ENCODE measurements at places on chromosomes 1 and 21. TPM values are rescaled to one million over a fixed set of nuclear protein-coding genes. Genes with fewer than 3 reads are reported as not detected.

DNA sequence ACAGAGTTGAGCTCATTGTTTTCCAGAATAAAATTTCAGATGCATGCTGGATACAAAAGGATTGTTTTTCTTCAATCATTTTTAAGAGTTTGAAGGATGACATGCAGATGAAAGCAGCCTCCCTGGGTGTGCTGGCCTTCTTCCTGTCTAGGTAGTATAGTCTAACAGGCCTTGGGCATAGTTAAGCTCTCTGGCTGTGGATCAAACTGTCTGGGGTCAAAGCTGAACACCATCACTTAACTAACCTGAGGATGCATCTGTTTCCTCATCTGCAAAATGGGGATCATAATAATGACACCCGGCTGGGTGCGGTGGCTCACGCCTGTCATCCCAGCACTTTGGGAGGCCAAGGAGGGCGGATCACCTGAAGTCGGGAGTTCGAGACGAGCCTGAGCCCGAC is 6.0 kb upstream of the TIE1 start:
- H3K27ac ChIP-seq, result no peak overlapping the region
- no peaks in the 10 kb centered on the region for H3K36me3 ChIP-seq
- no peak overlapping the region for H3K4me3 ChIP-seq
- no peak for DNase-seq
- H3K27me3 ChIP-seq, result no peaks in the 10 kb centered on the region

DNA sequence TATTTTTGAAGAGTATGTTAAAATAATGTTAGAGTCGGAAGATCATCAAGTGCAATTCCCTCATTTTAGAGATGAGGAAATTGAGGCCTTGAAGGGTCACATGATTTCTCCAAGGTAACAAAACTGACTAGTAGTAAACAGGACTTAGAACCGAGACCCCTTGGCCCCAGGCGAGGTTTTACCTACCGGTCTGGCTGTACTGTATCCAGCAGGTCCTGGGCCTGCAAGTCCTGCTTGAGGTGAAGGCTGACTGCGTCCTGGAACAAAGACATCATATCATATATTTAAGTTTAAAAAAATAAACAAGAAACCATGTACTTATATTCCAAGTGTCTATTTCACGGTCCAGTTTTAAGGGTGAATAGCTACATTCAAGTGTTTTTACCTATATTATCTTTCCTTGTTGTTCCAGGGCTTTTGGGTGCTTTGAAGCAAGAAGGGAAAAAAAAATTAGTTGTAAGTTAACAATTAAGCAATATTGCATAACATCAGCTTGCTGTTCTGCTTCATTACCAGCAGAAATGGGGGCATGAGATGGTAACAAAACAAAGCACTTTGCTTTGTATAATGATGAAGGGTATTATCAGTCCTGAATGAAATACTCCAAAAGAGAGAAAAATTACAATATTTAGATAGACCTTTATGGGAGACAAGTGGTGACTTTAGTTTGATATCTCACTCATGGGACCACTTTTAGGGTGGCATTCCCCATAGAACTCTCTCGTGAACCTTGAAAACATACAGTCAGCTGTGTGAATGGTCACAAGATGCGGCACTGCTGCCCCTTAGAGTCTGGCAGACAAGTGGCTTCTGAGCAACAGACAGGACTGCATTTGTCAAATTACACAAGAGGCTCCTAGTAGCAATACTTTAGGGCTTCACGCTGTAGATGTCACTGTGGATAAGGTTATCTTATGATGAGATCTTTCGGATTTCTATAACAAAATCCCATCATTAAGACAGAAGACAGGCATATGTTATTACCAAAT is 29.8 kb upstream of the CFAP298 start:
- no peak overlapping the region for H3K4me3 ChIP-seq
- peaks cover 23% of the 10 kb centered on the region for H3K36me3 ChIP-seq
- no peak for DNase-seq
- H3K4me1 ChIP-seq, result no peaks in the 10 kb centered on the region
- no peaks in the 10 kb centered on the region for H3K27me3 ChIP-seq

PDZK1 gene
- not detected for total RNA-seq

DNA sequence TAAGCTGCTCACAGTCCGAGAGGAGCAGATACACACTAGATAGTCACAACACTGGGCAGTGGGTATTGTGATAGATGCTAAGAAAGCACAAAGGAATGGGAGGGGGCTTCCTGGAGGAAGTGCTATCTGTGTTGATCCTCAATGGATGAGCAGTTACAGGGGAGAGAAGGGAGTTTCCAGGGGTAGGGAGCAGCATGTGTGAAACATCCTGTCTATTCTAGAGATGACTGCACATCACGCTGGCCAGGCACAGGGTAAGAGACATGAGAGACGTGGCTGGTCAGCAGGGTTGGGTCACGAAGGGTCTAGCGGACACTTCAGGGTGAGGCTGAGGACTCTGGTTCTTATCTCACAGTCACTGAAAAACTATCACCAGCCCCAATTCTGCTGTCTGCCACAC is 235.2 kb downstream of the TRABD2B start:
- no peaks in the 10 kb centered on the region for H3K4me1 ChIP-seq
- H3K27ac ChIP-seq, result no peak overlapping the region
- no peak for DNase-seq
- H3K27me3 ChIP-seq, result peaks cover 7% of the 10 kb centered on the region
- no peak overlapping the region for H3K4me3 ChIP-seq

- H3K27me3 ChIP-seq, result no peaks in the 10 kb centered on the region
- peaks cover 4% of the 10 kb centered on the region for H3K36me3 ChIP-seq
- no peak for DNase-seq
- no peak overlapping the region for H3K27ac ChIP-seq
- H3K4me3 ChIP-seq, result no peak overlapping the region
- no peaks in the 10 kb centered on the region for H3K4me1 ChIP-seq
Observed at GRCh38 chr1:219391297-219391696, 217.6 kb downstream of the LYPLAL1 start.

SRSF4 gene
- total RNA-seq, result 136 TPM

DNA sequence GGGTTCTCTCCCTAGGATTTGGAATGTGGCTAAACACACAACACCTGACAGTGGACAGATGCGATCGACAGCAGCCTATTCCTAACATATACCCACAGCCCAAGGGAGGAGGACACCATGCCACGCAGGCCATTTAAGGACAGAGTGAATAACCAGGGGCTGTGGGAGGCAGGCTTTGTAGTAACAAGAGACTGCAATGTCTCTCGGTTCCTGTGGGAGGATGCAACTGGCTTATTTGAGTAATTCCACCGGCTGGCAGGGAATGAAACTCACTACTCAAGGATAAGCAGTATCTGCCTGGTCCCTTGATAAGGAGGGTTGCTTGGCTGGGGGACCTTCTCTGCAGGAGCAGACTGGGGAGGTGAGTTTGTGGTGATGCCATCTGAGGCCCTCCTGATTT is 109.6 kb downstream of the PCP4 start:
- H3K36me3 ChIP-seq, result no peaks in the 10 kb centered on the region
- peaks cover 5% of the 10 kb centered on the region for H3K27me3 ChIP-seq
- no peak for DNase-seq
- no peak overlapping the region for H3K4me3 ChIP-seq

C1orf226 gene
- 0.10 TPM for total RNA-seq

- peaks cover 5% of the 10 kb centered on the region for H3K36me3 ChIP-seq
- H3K27me3 ChIP-seq, result no peaks in the 10 kb centered on the region
- no peak overlapping the region for H3K27ac ChIP-seq
- DNase-seq, result no peak
- H3K4me1 ChIP-seq, result peaks cover 11% of the 10 kb centered on the region
- no peak overlapping the region for H3K4me3 ChIP-seq
Observed at GRCh38 chr1:168312718-168313604, 32.3 kb downstream of the TBX19 start.

DNA sequence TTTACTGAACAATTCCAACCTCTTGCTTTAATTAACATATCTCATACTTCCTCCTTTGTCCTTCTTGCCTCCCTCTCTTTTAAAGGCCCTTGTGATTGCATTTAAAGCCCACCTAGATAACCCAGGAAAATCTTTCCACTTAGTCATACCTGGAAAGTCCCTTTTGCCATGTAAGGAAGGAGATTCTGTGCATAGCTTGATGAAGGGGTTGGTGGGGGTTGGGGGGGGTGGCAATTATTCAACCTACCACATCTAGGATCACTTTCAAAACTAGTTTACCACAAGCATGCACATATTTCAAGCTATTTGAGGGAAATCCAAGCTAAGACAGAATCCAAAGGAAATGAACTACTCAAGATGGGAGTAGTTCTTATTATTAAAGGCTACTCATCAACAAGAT is 249.1 kb upstream of the PTBP2 start:
- H3K27ac ChIP-seq, result no peak overlapping the region
- H3K4me3 ChIP-seq, result no peak overlapping the region
- DNase-seq, result no peak
- H3K27me3 ChIP-seq, result no peaks in the 10 kb centered on the region

GRCh38 chr21:34279285-34279684 is 84.5 kb upstream of the KCNE2 start:
- H3K27me3 ChIP-seq, result peaks cover 11% of the 10 kb centered on the region
- peaks cover 13% of the 10 kb centered on the region for H3K4me1 ChIP-seq
- no peaks in the 10 kb centered on the region for H3K36me3 ChIP-seq

GRCh38 chr1:33429332-33429731 is 1.6 kb downstream of the PHC2 start:
- no peaks in the 10 kb centered on the region for H3K36me3 ChIP-seq
- no peak overlapping the region for H3K27ac ChIP-seq
- no peak for DNase-seq
- H3K27me3 ChIP-seq, result peaks cover 2% of the 10 kb centered on the region

GRCh38 chr1:185594786-185595410 is 139.3 kb upstream of the HMCN1 start:
- no peaks in the 10 kb centered on the region for H3K27me3 ChIP-seq
- no peaks in the 10 kb centered on the region for H3K36me3 ChIP-seq
- peaks cover 23% of the 10 kb centered on the region for H3K4me1 ChIP-seq
- no peak for DNase-seq

CYP4Z1 gene
- not detected for total RNA-seq

All from activated CD4-positive, alpha-beta memory T cell treated with anti-CD3 and anti-CD28 coated beads for 36 hours (primary cell).